Aortic smooth muscle cell (primary cell): ENCODE measurements at places on chromosomes 1 and 21. TPM values are rescaled to one million over a fixed set of nuclear protein-coding genes. Genes with fewer than 3 reads are reported as not detected.

CLCN6 gene
- total RNA-seq: 9.6 and 13.7 TPM in 2 replicates

AGT gene
- 1.3 and 1.5 TPM in 2 replicates for total RNA-seq

CLCA1 gene
- total RNA-seq: not detected in 2 replicates

AGMAT gene
- total RNA-seq: 0.68 and 1.1 TPM in 2 replicates

SPRR2F gene
- not detected in 2 replicates for total RNA-seq

AMY1B gene
- not detected in 2 replicates for total RNA-seq

LRRN2 gene
- not detected in 2 replicates for total RNA-seq

CD84 gene
- total RNA-seq: under 0.01 TPM in 1 of 2 replicates, not detected in the other

GNL2 gene
- 79.1 and 111 TPM in 2 replicates for total RNA-seq

FABP3 gene
- 57.1 and 132 TPM in 2 replicates for total RNA-seq

C1orf105 gene
- total RNA-seq: not detected in 2 replicates

MFSD2A gene
- 0.62 and 1.8 TPM in 2 replicates for total RNA-seq

TRIM17 gene
- total RNA-seq: 0.12 and 0.13 TPM in 2 replicates

NEXN gene
- 11.2 and 26.5 TPM in 2 replicates for total RNA-seq

PADI2 gene
- total RNA-seq: under 0.01 TPM in 1 of 2 replicates, not detected in the other

PLA2G4A gene
- 97.8 and 130 TPM in 2 replicates for total RNA-seq

CASQ2 gene
- not detected in 2 replicates for total RNA-seq

ECE1 gene
- total RNA-seq: 198 and 225 TPM in 2 replicates

PTGFR gene
- total RNA-seq: 30.3 and 37.7 TPM in 2 replicates

FCRLA gene
- total RNA-seq: 0.25 and 0.66 TPM in 2 replicates

HES5 gene
- total RNA-seq: 0.06 TPM in 1 of 2 replicates, not detected in the other

SEMA6C gene
- 0.53 and 1.1 TPM in 2 replicates for total RNA-seq

CLDN19 gene
- total RNA-seq: not detected in 2 replicates

AGBL4 gene
- total RNA-seq: not detected in 2 replicates

MPL gene
- total RNA-seq: not detected in 2 replicates

TNFRSF14 gene
- total RNA-seq: 25.8 and 26.2 TPM in 2 replicates

TEKT2 gene
- total RNA-seq: under 0.01 TPM in 1 of 2 replicates, not detected in the other

FCGR3B gene
- 0.26 TPM in 1 of 2 replicates, not detected in the other for total RNA-seq

IVL gene
- total RNA-seq: not detected in 2 replicates

SYCP1 gene
- total RNA-seq: not detected in 2 replicates

IFT25 gene
- total RNA-seq: 25.8 and 26.3 TPM in 2 replicates

ADGRB2 gene
- 4.0 and 4.9 TPM in 2 replicates for total RNA-seq

SPATA21 gene
- total RNA-seq: not detected in 2 replicates

KRTAP20-2 gene
- not detected in 2 replicates for total RNA-seq

TRIM63 gene
- under 0.01 TPM in 1 of 2 replicates, not detected in the other for total RNA-seq

COL18A1 gene
- 106 and 117 TPM in 2 replicates for total RNA-seq

ST3GAL3 gene
- total RNA-seq: 19.8 and 25.4 TPM in 2 replicates

C2CD2 gene
- 35.0 and 49.7 TPM in 2 replicates for total RNA-seq

SYT14 gene
- 0.13 and 0.44 TPM in 2 replicates for total RNA-seq

CCDC30 gene
- total RNA-seq: 1.2 and 2.8 TPM in 2 replicates

LENEP gene
- total RNA-seq: 0.66 and 0.99 TPM in 2 replicates

FOXD3 gene
- total RNA-seq: not detected in 2 replicates

SPAG17 gene
- total RNA-seq: not detected in 2 replicates

TAS1R1 gene
- 0.40 and 0.44 TPM in 2 replicates for total RNA-seq

LYPD8 gene
- not detected in 2 replicates for total RNA-seq

TFF3 gene
- total RNA-seq: 0.68 TPM in 1 of 2 replicates, not detected in the other

HAPLN2 gene
- not detected in 2 replicates for total RNA-seq
